ENCODE measurements at places on chromosomes 6 and 20. TPM values are rescaled to one million over a fixed set of nuclear protein-coding genes. Genes with fewer than 3 reads are reported as not detected.

GRCh38 chr20:539848-540247, 3.7 kb downstream of the CSNK2A1 start:
- DNase-seq = no peak

DNA sequence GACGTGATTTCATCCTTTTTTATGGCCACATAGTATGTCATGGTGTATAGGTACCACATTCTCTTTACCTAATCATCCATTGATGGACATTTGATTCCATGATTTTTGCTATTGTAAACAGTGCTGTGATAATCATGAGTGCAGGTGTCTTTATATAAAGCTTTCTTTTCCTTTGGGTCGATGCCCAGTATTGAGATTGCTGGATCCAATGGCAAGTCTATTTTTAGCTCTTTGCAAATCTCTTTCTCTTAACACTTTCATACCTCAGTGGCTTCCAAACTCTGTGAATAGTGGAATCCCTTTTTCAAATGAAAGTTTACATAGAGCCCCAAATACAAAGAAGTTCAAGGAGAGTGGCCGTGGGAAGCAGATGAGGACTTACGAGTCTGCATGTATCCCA, 105.8 kb upstream of the SPTLC3 start:
- DNase-seq = no peak

Gene CALHM5
- total RNA-seq = 1.3 TPM

Gene AVP
- not detected for total RNA-seq

Gene ZSCAN31
- 6.3 TPM for total RNA-seq

Gene SLC22A16
- 0.79 TPM for total RNA-seq

Gene CPNE5
- total RNA-seq = 7.1 TPM

Gene OTOR
- total RNA-seq = not detected

DNA sequence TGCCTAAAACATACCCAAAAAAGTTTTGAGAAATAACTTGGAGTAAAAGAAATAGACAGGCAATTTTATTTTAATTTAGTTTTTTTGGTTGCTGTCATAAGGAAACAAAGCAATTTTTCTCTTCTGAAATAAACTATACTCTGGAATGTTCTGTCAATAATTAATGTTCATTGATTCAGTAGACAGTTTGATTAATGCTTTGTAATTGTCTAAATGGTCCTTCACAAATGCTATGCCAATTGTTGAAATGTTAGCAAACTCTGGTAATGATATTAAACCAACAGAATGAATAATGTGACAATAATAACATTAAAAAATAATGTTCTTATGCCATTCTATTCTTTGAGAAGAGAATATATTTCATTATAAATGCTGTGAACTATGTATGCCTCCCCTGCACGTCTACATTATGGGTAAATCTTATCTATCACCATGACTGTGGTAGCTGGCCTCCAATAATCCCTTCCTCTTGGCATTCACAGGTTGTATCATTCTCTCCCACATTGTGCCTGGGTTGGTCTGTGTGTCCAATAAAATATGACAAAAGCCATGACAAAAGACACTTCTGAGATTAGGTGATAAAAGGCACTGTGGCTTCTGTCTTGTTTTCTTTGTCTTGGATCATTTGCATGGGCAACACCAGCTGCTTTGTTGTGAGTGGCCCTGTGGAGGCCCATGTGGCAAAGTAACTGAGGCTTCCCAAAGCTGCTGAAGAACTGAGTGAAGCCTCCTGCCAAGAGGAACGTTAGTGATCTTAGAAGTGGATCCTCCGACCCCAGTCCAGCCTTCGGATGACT, 25.1 kb downstream of the IL20RA start:
- DNase-seq = no peak

GRCh38 chr20:37518606-37519507, 2.2 kb upstream of the NNAT start:
- DNase-seq = peak; percentile 76

GRCh38 chr20:34709831-34710567, 5.9 kb downstream of the TP53INP2 start:
- peak; percentile 87 for DNase-seq

- DNase-seq = peak; percentile 98
These were observed at the start of gene HSF2 for GRCh38 chr6:122399348-122400120. HSF2 (plus strand) TSS chr6:122399652; CDS start chr6:122399738, 86 bp downstream.

Gene ZFP64
- 14.6 TPM for total RNA-seq

GRCh38 chr6:113102761-113103160, 754.4 kb upstream of the MARCKS start:
- DNase-seq = no peak

DNA sequence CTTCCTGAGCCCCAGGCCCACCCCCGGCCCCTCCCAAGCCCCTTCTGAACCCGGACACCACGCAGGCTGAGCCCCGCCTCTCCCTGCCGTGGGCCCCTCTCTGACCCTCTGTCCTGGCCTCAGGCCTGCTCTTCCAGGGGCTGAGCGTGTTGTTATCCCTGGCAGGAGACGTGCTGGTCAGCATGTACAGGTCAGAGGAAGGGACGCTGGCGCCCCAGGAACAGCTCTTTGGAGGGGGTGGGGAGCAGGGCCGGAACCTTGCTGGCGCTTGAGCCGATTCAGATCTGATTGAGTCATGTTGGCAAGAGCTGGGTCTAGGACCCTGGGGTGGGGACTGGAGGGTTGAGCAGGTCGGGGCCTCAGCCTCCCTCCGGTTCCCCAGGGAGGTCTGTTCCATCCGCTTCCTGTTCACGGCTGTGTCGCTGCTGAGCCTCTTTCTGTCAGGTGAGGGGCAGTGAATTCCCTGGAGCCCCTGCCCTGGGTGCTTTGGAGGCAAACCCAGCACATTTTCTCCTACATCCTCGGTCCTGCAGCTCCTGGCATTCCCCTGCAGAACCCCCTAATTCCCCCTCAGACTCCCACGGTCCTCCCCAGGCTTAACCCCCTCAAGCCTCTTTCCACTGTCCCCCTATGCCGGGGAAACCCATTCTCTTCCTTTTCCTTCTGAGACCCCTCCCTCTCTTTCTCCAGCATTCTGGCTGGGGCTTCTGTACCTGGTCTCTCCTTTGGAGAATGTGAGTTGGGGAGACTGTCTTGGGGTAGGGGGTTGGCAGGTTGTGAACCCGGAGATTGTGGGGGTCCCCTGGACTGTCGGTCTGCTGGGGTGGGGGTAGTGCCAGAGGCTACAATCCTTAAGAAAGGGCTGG, 2.0 kb downstream of the SPAG4 start:
- DNase-seq = peak; percentile 68

DNA sequence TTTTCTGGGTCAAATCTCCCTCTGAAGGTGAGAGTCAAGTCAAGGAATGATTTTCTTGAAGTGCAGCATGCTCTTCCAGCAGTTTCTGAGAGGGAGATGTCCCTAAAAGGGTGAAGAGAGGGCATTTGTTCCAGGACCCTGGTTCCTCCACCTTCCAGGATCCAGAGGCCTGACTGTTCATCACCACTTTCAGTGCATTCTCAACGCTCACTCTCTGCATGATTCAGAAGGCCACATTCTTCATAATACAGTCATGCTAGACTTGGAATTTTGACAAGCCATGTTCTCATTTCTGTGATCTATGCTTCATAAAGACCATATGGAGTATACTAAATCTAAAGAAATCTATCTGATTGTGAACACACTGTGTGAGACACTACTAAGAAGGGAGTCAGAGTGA, 85.1 kb downstream of the PDE7B start:
- no peak for DNase-seq

Gene HNF4A
- 26.0 TPM for total RNA-seq

GRCh38 chr6:169839898-169840631, 88.6 kb downstream of the ERMARD start:
- DNase-seq = no peak

GRCh38 chr6:165705941-165706340, 42.9 kb upstream of the PDE10A start:
- no peak for DNase-seq

- no peak for DNase-seq
These were observed 326.2 kb downstream of the CD83 start for GRCh38 chr6:14443629-14444268.

- DNase-seq = peak; percentile 72
These were observed 21.3 kb downstream of the PLCB1 start for GRCh38 chr20:8153281-8153908.

DNA sequence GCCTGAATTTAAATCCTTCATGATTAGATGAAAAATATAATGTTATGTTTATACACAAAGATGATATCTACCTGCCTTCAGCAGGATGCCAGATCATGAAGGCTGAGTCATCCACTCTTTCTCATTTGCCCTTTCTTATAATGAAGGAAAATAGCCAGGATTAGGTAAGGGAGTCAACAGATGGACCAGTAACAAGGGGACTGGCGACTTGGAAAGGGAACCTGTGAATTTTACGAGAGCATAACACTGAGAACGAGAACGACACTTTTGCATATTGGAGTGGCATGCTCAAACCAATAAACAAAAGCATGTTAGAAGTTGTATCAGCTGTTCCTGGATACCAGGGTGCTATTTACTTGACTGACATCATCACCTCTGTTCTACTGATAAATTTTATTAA, 154.0 kb downstream of the LAMP5 start:
- no peak for DNase-seq

Gene L3MBTL1
- 16.2 TPM for total RNA-seq

DNA sequence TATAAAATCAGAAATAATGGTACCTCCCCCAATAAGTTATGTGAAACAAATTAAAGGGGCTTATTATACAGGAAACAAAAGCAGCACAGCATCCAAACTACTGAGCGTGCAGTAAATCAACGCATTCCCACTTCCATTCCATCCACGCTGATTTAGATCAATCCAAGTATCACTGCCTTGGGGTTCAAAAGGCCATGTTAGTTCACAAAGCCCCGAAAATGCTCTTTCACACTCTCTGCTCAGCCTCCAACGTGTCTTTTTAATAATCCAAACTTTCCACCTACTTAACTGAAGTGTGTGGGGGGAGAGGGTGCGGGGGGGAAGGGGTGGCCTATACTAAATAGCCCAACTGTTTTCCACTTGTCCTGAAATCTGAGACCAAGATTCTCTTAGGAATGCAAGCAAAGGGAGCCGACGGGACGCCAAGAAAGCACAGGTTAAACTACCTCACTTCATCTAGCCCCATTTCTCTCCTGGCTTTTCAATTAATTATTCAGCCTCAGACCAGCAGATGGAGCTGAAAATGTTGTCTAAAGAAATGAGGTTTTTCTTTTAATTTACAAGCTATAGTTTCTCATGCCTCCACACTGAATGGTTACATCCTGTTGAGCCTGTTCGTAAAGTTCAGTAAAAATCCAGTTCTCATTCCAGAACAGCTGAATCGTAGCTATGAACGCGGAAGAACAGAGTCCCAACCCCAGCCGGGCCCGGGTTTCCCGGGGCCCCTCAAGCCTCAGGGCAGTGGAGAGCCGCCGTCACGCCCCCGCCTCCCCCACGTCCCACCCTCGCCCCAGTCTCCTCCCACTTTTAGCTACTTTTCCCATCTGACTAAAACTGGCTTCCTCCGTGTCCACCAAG, 1.0 kb upstream of the NXT1 start:
- DNase-seq = no peak

GRCh38 chr6:967701-968100, 274.8 kb upstream of the EXOC2 start:
- DNase-seq = peak; percentile 68

Data from kidney (tissue), 22 donors.